ENCODE measurements at places on chromosomes 2 and 18.

GRCh38 chr2:67701011-67701410 is 303.9 kb downstream of the ETAA1 start:
- no peak for DNase-seq

- peak; percentile 37 for DNase-seq
Measured at GRCh38 chr2:241136661-241137260, 12.5 kb downstream of the PASK start.

GRCh38 chr2:150127346-150127990 is 360.0 kb downstream of the RND3 start:
- no peak for DNase-seq

DNA sequence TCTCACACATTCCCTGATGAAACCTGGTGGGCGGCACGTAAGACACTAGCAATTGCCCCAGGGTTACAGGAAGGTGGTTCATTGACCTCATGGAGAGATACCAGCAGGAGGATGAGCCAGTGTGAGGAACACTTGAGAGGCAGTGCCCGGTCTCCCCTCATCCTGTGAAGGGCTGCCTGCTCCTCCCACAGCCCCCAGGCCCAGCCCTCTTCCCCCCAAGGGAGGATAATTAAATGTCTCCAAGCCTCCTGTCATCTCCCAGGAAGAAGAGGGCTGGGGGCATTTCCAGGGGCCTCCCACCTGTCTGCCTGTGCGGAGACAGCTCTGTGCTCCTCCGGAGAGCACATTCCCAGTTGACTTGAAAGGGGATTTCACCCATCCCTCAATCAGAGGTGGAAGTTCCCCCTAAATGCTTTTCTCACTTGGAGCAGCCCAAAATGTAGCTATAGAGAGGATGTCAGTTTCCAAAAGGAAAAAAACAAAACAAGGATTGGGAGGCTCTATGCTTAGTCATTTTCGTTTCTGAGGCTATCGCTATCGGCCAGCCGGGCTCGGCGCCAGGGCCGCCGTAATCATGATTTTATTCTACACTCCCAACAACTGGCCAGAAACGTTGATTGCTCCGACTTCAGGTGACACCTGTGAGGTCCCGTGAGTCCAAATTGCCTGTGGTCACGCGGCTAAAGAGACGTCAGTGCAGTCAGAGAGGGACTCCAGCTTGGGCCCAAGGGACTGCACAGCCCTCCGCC is 7.1 kb downstream of the KCNF1 start:
- peak; percentile 42 for DNase-seq

GRCh38 chr2:69422198-69422597 is 15.0 kb downstream of the NFU1 start:
- no peak for DNase-seq

- no peak for DNase-seq
Measured at GRCh38 chr2:34570266-34570872, 971.3 kb upstream of the FAM98A start.

- no peak for DNase-seq
Measured at GRCh38 chr2:106353676-106354075, 114.5 kb downstream of the RGPD3 start.

- DNase-seq = no peak
Measured at GRCh38 chr2:102185347-102185746, 1.5 kb upstream of the IL1RL2 start.

DNA sequence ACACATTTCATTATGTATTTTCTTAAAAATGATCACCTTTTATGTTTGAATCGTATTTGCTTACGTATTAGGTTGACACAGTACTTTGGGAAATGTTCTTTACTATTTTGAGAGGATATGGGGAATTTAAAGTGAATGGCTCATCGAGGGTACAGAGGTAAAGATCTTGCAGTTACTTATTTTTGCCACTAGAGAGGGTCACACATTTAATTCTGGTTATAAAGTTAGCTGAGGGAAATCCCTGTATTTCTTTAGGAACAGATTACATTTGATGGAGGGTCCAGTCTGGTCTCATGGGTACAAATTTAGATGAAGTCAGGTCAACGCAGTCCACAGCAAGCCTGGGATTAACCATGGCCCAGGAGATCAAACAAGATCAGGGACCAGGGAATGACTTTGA is 24.5 kb downstream of the DYNC2LI1 start:
- DNase-seq = no peak

DNA sequence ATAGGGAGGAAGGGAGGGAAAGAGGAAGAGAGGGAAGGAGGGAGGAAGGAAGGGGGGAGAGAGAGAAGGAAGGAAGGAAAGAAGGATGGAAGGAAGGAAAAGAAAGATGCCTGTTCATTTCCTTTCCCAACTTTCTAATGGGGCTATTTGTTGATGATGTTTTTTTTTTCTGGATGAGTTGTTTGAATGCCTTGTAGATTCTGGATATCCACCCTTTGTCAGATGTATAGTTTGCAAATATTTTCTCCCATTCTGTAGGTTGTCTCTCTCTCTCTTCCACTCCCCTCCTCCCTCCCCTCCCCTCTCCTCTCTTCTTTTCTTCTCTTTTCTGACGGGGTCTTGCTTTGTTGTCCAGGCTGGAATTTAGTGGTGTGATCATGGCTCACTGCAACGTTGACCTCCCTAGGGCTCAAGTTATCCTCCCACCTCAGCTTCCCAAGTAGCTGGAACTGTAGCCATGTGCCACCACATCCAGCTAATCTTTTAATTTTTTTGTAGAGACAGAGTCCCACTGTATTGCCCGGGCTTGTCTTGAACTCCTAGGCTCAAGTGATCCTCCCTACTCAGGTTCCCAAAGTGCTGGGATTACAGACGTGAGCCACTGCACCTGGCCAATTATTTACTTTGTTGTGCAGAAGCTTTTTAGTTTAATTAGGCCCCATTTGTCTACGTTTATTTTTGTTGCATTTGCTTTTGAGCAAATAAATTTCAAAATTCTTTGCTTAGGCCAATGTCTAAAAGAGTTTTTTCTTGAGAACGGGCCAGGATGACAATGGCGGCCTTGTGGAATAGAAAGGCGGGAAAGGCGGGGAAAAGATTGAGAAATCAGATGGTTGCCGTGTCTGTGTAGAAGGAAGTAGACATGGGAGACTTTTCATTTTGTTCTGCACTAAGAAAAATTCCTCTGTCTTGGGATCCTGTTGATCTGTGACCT is 57.3 kb upstream of the FAM117B start:
- DNase-seq = no peak

DNA sequence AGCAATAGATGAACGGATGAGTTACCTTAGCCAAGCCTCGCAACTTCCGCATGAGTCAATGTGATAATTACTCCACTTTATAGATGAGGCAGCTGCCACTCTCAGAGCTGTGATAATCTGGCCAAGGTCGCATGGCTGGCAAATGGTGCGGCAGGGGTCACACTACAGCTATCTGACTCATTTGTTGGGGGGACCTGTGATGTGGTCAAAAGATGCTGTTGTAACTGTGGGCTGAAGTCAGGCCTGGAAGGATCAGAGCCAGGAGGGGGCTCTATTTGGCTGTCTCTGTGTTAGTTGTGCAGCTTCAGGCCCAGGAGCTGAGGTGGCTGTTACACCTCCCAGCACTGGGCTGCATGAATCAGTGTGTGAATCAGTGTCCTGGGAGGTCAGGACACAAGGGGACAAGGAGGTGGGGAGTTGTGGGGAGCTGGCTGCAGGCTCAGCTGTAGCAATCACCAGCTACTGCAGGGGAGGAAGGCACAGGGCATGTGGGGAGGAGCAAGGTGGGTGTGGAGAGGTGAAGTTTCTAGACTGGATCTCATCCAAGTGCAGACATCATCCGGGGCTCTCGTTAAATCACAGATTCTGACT is 33.1 kb downstream of the NGEF start:
- peak; percentile 50 for DNase-seq

DNA sequence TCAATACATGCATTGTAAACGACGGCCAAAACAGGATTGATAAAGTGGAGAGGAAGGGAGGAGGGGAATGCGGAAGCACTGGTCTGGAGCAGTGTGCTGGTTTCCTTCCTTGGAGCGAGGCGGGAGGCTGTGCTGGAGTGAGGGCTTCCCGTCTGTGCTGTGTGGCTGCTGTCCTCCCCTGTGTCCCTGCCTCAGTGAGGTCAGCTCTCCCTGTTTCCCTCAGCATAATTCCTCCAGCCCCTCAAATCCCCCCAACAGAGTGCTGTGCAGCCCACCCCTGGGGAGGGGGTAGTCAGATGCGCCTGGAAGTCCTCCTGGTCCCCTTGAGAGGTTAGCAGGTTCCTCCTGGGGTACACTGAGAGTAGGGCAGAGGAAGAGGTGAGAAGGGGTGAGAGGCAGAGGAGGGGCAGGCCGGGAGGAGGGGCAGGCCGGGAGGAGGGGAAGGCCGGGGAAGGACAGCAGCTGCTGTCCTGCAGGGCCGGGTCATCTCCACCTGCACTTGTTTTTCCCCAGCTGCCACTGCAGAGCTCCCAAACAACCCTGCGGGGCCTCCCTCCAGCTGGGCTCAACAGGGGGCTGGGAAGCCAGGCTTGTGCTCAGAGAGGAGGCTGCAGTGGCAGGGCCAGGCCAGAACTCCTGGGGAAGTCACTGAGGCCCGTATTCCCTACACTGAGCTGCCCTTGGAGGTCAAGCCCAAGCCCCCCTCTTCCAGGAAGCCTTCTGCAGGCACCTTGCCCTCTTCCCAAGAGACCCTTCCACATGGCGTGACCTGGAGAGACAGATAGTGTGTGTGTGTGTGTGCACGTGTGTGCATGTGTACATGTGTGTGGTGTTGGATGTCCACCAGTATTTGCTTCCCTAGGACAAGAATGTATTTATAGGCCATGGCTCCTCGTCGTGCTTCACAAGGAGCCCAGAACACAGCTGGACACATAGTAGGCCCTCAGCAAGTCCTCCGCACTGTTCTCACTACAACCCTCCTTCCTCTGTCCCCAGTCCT is 13.2 kb upstream of the ATP6V1B1 start:
- DNase-seq = peak; percentile 42

- DNase-seq = no peak
Measured at GRCh38 chr2:46787364-46787763, 128.2 kb downstream of the MCFD2 start.

DNA sequence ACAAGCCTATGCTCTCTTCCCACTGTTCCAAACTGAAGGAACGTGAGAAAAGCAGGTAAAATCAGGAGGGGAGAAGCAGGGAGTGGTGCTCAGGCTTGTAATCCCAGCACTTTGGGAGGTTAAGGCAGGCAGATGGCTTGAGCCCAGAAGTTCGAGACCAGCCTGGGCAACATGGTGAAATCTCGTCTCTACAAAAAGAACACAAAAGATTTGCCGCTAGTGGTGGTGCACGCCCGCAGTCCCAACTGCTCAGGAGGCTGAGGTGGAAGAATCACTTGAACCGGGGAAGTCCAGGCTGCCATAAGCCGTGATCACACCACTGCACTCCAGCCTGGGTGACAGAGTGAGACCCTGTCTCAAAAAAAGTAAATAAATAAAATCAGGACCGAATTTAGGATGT is 1.3 kb upstream of the TMSB10 start:
- DNase-seq = no peak

DNA sequence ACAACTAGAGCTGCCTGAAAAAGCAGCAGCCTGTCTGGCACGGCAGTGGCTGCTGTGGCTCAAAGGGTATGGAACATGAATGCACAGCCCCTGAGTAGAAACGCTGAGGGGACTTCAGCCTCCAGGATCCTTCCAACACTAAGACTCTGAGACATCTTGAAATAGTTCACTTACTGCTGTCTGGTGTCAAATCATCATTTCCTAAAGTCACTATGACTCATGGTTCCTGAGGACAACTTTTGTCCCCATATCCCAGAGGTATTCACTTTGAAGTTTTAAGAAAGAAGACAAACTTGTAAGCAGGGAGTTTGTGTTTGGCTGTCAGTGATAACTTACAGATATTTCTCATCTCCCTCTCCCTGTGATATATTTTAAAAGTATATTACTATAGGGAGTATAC is 33.3 kb upstream of the NEB start:
- DNase-seq = no peak

- DNase-seq = no peak
Measured at GRCh38 chr2:88857274-88857741, 165.8 kb downstream of the RPIA start.

DNA sequence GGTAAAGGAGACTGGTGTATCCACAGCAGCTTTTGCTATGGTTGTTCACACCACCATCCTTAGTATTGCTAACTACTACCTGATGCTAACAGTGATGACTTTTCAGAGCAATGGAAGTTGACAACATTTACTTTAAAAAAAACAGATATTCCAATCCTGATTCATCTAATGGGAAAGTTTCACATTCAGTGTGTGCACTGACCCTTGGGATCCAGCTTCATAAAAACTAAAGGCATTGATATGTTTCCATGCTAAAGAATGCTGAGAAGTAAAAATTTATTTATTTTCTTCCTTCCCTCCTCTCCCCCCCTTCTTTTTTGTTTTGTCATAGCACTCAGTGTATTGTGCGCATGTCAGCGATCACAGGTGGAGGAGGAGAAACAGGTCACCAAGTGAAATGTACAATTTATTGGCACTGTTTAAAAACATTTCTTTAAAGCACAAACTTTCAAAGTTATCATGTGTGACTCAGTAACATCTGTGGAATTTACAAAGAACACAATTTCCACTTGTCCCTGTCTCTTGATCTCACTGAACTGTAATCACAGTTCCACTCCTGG is 229.9 kb downstream of the ALK start:
- DNase-seq = no peak

- DNase-seq = no peak
Measured at GRCh38 chr2:5914811-5915611, 222.8 kb downstream of the SOX11 start.

GRCh38 chr18:63313396-63313917 is 6.1 kb downstream of the BCL2 start:
- no peak for DNase-seq

DNA sequence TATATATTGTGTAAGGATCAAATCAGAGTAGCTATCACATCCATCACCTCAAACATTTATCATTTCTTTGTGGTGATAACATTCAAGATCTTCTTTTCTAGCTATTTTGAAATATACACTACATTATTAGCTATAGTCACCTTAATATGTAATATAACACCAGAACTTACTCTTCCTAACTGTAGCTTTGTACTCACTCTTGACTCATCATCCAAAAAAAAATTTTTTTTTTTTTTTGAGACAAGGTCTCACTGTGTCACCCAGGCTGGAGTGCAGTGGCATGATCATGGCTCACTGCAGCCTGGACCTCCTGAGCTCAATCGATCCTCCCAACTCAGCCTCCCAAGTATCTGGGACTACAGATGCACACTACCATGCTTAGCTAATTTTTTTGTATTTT is 153.3 kb downstream of the EML6 start:
- DNase-seq = no peak

GRCh38 chr2:58449286-58450010 is 208.3 kb upstream of the FANCL start:
- DNase-seq = no peak

- no peak for DNase-seq
Measured at GRCh38 chr2:21281791-21282514, 158.2 kb downstream of the TDRD15 start.
